ENCODE measurements at places on chromosomes 11 and 22.

GRCh38 chr11:111944651-111945051 is 7.5 kb downstream of the DIXDC1 start:
- no peak for DNase-seq

- DNase-seq: no peak
Measured at GRCh38 chr22:45218976-45219375, 21.7 kb downstream of the KIAA0930 start.

DNA sequence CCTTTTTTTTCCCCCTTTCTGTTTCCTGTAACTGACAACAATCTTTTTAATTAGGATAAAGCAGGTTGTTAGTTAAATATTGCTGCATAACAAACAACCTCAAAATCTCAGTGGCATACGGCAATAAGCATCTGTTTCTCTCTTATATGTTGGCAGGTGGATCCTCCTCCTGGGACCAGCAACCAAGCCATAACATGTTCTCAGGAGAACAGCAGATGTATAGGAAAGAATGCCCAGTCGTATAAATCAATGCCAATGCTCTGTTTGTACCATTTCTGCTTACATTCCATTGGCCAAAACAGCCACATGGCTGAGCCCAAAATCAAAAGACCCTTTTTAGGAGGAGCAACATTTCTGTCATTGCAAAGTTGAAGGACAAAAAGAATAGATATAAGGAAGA is 445.7 kb downstream of the AASDHPPT start:
- DNase-seq: no peak

GRCh38 chr11:126815111-126815510 is 185.5 kb downstream of the KIRREL3 start:
- no peak for DNase-seq

- no peak for DNase-seq
Measured at GRCh38 chr11:86955111-86955360, 159 bp downstream of the FZD4 start.

DNA sequence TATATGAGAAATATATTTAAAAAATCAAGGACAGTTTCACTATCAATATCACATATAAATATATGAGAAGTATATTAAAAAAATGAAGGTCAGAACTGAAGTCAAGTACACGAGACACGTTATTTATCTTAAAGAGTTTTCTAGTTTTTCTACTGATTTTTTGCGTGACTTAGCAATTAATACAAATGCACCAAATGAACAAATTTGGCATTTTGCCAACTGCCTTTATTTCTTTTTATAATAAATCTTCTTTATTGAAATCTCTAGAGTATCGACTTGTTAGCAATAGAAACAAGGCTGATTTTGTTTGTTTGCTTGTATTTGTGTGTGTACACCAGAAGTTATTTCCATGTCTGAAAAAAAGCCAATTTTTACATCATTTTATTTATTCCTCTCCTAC is 1684.7 kb upstream of the RAG2 start:
- no peak for DNase-seq

DNA sequence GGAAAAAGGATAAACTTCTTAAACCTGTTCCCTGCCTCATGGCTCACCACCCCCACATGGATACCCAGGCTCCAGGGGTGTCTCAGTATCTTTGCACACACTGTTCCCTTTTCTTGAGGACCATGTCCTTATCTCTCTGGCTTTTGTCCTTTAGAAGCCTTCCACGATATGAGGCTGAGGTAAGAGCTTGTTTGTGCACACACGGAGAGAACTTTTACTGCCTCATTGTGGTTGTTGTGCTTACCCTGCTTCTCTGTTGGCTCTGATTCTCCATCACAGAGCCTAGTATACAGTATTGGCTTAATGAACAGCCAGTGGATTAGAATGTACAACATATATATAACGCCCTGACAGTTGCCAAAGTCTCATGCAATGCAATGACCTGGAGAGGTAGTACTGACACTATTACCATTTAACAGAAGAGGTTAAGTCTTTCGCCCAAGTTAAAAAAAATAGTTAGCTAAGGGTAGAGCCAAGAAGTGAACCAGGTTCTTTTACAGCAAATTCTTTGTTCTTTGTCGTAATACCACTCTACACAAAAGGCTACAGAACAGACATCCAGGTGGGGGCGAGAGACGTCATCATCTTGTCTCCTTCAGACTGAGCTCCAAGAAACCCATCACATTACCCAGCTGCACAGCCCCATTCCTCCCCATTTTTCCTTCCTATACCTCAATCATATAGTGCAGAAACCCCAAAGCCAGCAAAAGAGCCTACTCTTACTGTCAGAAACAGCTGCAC is 117.3 kb downstream of the PLEKHA7 start:
- DNase-seq: no peak

- no peak for DNase-seq
Measured at GRCh38 chr22:46604306-46604690, 15.9 kb upstream of the GRAMD4 start.

DNA sequence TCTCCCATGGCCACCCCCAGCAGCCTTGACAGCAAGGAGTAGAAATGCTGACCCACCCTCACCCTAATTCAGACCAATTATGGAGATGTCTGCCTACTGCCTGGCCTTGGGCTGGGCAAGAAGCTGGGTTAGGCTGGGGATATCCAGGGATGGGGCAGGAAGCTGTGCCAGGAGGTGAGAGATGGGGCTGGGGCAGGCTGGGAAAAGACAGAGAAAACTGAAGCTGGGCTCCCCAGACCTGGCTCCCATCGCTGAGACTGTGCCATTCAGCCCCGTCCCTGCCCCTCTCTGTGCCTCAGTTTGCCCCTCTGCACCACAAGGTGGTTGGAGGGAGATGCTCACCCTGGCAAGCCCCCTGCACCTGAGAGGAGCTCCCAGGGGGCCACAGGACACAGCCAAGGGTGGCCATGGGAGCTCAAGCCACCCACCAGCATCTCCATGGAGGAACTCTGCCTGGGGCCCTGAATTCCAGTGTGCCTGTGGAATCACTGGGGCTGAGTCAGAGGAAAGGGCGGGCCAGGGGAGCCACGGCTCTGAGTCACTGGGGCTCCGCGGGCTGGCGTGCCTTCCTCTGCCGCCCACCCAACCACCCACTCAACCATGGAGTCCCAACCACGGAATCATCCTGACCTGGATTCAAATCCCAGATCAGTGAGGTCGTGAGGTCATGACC is 6.0 kb upstream of the CARD10 start:
- DNase-seq: no peak

DNA sequence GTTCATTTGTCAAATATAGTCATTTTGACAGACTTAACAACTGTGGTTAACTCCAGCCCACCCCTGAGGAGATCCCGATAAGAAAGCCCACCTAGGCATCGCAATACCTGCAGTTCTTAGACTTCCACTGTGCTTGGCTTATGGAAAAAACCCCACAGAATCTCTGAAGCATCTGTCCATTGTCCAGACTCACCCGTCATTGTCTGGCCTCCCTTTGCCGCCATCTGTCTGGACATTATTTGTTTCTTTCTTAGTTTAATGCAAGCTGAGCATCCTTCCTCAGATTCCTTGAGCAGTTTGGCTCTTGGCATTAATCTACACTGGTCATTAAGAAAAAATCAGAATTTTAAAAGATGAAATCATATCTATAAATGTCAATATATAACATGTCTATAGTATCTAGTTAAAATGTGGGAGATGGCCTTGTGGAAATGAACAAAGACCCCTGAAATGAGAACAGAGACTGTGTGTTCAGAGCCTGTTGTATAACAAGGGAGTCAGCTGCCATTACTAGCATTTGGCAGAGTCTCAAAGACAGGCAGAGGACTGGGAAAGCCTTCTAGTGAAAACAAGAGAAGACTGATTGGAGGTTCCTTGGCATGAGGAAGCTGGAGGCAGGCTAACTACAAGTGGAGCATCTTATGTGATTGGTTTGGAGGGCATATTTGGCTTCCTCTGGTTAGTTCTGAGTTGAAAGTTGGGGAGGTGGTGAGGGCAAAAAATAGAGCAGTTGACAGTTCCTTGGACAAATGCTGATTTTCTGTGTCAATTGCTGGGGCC is 80.4 kb downstream of the SPON1 start:
- no peak for DNase-seq

DNA sequence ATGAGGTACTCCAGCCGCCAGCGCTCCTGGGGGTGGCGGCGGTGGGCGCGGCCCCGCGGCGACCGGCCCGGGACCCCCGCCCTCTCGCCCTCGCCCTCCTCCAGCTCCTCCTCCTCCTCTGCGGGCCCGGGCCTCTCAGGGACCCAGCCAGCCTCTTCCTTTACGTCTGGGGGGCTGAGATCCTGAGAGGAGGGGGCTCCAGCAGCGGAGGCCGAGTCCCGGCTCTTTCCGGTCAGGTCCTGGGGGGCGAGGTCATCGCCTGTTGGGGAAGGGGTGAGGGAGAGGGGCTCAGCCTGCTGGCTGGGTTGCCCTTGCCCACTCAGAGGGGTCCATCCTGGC is 4.3 kb downstream of the ZFTA start:
- DNase-seq: no peak

DNA sequence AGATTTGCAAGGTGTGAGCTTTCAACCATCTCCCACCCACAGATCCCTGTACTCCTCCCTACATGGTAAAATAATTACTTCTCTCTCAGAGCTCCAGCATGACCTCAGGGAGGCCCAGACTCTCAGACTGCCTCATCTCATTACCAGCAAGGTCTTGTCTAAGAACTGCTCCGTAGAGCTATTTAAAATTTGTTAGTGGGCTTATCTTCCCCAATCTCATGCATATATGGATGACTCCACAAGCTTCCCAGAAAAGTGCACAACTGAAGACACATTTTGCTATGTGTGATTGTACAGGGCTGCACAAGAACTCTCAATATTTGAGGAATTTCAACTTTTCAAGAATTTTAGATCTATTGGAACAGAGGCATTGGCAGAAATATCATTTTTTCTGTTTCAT is 230.3 kb downstream of the CSNK2A3 start:
- no peak for DNase-seq

DNA sequence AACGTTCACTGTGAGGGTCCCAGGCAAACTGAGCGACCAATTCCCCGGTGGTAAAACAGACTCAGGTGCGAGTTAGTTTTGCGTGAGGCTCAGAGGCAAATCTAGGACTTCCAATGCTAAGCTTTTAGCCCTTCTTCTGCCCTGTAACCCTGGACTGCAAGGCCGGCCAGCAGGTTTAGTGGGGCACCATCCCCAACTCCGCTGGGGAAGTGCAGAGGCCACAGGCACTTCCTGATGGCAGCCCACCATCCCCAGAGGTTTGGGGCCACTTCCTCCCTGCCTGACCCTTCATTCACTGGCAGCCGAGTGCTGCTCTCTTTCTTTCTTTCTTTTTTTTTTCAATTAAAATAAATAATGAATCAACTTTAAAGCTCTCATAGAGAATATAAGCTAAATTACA is 124.6 kb upstream of the B3GAT1 start:
- no peak for DNase-seq

DNA sequence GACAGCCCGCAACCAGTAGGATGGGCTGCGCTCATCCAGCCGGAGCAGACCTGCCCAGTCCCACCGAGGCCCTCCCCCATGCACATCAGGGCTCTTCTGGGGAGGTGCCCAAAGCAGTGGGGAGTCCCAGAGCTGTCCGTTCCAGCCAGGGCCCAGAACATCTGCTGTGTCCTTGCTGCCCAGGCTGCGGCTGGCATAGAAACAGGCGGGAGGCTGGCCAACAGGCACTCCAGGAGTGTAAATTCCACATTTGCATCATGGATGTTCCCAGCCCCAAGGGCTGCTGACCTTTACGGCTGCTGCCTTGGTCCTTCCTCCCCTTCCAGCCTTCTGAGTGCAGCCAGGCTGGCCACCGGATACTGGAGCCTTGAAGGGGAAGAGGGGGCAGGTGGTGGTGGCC is 30.0 kb upstream of the SYT7 start:
- no peak for DNase-seq

- no peak for DNase-seq
Measured at GRCh38 chr11:61121917-61122316, 19.6 kb downstream of the CD5 start.

DNA sequence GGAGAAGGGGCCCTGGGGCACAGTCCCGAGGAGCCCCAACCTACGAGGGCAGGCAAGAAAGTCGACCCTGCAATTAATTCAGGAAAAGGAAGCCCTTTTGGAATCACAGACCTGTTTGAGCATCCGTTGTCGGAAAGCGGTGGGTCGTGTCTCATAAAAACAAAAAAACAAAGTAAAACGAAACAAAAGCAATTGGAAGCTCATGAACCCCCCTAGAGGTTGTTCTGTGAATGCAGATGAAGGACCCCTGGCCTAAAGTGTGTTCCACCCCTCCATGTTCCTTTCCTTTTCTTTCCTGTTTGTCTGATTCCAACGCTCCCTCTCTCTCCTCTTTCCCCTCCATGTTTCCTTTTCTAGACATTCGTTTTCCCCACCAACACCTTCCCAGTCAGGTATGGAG is 203.7 kb downstream of the GRIK4 start:
- no peak for DNase-seq

- DNase-seq: no peak
Measured at GRCh38 chr11:28231475-28231874, 123.3 kb downstream of the METTL15 start.

Data from activated CD8-positive, alpha-beta memory T cell treated with anti-CD3 and anti-CD28 coated beads for 1 hour (primary cell).